ENCODE measurements at places on chromosomes 1 and 21.
A peak's percentile ranks its signal among the peaks of the same experiment; 100 is the strongest.

DNA sequence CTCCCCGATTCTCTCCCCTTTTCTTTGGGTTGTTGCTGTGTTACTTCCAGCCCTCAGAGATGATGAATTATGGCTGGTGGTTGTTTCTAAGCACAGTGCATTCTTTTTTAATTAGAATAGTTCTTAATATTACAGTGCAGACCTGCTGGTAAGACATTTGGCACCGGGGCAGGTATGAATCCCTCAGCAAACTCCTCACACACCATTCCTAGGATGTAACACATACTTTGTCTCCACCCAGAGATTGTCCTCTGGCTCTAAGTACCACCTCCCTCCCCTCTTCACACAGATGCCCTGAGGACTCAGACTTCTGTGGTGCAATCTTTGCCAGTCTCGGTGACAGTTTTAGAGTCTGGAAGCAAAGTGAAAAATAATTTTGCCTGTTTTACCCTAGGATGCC lies 143.1 kb downstream of the HLX start:
- no peak for DNase-seq

DNA sequence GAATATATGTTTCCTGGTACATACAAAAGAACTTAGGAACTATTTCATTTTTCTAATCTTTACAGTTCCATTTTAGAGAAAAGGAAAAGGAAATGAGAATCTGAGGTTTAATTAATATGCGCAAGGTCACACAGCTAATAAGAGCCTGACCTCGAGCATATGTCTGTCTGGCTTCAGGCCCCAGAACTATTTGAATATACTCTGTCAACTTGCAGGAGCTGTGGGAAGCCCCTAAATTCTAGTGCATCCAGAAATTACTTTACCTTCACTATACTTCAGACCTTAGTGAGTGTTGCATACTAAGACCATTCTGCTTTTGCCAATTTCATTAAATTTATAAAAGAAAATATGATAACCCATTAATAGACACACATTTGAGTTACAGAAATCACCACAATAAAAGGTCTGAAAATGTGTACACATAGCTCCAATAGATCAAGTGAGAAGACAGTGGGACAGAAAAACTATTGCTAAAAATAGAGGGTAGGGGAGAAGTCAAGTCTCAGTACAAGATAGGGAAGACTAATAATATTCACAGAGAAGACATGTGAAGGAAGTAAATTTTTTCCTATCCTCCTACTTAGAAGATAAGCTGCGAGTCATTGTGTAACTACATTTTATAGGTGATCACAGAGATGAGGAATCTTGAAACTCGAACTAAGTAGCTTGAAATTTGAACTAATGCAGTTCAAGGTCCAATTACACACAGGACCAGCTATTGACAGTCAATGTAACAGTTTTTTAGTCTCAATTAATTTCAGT lies 3.8 kb downstream of the RGS13 start:
- DNase-seq: no peak

GRCh38 chr21:46092026-46092764 lies 5.7 kb upstream of the COL6A2 start:
- no peak for DNase-seq

- DNase-seq: peak; percentile 26
These were observed 3.6 kb downstream of the SKI start for GRCh38 chr1:2231532-2232254.

DNA sequence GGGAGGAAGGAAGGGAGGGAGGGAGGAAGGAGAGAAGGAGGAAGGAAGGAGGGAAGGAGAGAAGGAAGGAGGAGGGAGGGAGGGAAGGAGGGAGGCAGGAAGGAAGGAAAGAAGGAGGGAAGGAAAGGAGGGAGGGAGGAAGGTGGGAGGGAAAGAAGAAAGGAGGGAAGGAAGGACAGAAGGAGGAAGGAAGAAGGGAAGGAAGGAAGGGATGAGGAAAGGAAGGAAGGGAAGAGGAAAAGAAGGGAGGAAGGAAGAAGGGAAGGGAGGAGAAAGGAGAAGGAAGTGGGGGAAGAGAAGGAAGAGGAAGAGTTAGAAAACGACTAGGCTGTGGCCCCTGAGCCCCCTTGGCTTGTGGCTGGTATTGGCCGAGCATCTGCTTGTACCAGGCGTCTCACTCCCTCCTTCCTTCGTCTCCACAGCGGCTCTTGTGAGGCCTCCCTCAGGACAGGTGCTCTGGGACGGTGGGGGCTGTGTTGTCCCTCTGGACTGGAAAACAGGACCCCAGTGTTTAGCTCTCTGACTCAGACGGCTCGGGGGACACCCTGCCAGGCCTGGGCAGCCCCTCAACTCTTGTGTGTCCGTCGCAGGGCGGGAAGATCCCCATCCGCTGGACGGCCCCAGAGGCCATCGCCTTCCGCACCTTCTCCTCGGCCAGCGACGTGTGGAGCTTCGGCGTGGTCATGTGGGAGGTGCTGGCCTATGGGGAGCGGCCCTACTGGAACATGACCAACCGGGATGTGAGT lies 36.2 kb upstream of the C1QA start:
- DNase-seq: no peak

GRCh38 chr1:78619032-78619431 lies 1.2 kb upstream of the IFI44L start:
- DNase-seq: no peak

GRCh38 chr1:174999936-175000696 lies at the start of gene CACYBP:
CACYBP (plus strand) TSS chr1:174999947; CDS start chr1:175000181, 234 bp downstream.
- DNase-seq: no peak

DNA sequence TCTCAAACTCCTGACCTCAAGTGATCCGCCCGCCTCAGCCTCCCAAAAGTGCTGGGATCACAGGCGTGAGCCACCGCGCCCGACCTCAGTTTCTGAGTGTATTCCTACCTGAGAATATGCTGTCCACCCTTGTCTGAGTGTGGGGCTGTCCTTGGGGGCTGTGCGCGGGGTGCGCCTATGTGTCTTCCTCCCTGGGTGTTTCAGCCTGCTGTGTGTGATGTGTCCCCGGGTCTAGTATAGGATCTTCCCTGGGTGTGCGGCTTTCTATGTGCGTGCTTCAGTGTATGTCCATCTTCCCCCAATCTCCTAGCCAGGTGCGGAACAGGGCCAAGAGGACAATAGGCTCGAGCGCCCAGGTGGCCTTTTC lies 8.3 kb upstream of the ID3 start:
- DNase-seq: no peak

DNA sequence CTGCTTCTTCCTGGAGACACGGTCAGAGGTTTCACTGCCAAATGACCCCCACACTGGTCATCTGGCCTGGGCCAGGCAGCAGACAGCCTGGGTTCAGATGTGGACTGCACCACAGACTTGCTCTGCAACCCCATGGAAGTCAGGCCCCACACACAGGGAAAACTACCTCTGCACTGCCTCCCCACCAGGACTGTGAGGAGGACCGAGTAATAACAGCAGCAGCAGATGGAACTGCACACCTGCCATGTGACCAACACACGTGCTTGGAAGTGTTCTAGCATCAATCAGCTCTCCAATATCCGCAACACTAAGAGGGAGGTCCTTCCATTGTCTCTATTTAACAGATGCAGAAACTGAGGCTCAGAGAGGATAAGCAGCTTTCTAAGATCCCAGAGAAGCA lies 51.4 kb downstream of the SLC9A1 start:
- DNase-seq: no peak

GRCh38 chr1:177873238-177873637 lies 96.6 kb downstream of the SEC16B start:
- no peak for DNase-seq

DNA sequence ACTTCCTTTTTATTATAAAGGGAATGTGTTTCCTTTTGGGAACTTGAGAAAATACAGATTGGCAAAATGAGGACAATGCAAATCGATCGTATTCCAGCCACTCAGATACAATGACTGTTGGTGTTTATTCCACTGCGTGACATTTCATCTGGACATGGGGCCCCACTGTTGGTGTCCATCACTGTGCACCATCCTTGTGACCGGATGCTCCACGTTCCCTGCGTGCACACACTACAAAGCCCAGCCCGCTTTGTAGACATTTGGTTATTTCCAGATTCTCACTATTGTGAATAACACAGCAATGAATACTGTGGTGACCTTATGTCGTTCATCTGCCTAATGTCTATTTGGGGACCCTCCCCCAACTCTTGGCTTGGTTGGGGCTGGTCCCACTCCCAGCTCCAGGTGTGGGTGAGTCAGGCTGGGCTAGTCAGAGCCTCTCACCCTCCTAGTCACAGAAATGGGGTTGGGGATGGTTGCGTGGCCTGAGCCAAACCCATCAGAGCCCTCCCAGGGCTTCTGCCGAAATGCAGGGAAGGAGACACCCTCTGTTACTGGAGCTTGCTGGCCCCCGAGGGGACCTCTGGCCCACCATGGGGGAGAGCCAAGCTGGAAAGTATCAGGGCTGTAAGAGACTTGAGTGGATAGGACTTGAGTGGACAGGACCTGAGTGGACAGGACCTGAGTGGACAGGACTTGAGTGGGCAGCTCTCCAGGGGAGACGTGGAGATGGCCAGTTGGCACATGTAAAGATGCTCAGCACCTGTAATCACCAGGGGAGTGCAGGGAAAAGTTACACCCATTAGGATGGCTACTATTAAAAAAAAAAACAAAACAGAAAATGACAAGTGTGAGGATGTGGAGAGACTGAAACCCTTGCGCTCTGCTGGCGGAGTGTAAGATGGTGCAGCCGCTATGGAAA lies 57.1 kb upstream of the ADARB1 start:
- DNase-seq: no peak

GRCh38 chr1:172939475-172939874 lies 111.3 kb downstream of the TNFSF18 start:
- no peak for DNase-seq

DNA sequence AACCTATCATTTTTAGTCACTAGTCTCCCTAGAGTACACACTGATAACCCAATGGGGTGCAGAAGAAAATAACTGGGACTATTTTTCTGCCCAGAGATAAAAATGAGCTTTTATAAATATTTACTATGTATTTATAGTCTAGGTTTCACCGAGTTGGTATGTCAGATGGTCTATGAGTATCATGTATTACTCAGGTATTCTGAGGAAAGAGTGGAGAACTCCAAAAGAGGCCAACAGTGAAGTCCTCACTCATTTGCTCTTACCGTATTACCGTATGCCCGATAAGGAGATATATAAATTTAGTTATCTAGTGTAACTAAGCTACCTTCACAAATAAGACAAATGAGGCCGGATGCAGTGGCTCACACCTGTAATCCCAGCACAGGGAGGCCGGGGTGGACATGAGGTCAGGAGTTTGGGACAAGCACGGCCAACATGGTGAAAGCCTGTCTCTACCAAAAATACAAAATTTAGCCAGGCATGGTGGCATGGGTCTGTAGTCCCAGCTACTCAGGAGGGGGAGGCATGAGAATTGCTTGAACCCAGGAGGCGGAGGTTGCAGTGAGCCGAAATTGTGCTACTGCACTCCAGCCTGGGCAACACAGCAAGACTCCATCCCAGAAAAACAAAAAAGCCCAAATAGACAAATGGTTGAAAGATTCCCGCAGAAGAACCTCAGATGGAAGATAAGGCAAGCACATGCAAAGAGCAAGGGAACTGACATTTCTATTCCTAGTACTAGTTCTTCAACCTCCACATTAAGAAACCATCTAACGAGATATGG lies 15.6 kb downstream of the CSDE1 start:
- no peak for DNase-seq

GRCh38 chr1:28792644-28793121 lies 19.3 kb upstream of the OPRD1 start:
- DNase-seq: no peak

DNA sequence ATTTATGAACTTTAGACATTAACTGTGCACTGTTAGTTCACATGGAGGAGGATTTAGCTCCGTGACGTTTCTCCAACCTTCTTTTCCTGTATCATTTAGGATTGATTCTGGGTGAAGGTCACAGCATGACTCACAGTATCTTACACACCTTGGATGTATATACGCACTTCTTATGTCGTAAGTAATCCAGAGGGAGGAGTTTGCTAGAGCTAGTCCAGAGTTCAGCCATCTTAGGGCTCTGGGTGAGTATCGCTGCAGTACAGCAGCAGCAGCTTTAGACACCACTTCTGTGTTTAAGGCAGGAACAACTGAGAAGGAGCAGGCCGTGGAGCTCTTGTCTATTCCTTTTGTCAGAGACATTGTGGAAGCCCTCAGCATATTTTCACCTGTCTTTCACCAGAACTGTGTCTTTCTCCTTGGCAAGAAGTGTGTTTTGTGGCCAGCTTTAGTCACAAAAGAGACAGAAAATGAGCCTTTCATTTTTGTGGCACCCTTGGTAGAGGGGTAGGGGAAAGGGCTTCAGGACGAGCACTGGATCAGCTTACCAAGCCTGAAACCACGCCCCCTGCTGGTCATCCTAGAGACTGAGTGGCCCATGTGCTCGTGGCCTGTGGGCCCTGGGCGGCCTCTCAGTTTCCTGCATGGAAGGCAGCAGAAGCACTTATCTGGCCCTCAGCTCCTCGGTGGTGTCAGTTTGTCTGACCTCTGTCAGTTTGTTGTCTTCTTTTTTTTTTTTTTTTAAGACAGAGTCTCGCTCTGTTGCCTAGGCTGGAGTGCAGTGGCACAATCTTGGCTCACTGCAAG lies 64.0 kb downstream of the ADARB1 start:
- DNase-seq: peak; percentile 30
